NB4 (cell line): ENCODE measurements at places on chromosomes 1 and 21.

DNA sequence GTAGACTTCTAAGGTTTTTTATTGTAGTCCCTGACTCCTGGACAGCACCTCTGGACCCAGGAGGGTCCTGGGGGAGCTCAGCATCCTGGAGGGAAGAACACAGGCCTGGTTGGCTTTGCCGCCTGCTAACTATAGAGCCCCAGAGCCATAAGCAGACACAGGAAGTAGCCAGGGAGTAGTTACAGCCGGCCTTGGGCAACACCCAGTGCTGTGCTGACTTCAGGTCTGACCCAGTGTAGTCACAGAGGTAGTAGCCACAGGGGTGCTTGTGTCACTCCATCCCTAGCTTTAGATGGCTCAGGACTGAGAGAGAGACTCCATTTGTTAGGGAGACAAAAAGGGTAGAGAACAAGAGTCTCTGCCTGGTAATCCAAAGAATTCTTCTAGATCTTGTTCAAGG, 21.9 kb downstream of the MCOLN2 start:
- DNase-seq = no peak

DNA sequence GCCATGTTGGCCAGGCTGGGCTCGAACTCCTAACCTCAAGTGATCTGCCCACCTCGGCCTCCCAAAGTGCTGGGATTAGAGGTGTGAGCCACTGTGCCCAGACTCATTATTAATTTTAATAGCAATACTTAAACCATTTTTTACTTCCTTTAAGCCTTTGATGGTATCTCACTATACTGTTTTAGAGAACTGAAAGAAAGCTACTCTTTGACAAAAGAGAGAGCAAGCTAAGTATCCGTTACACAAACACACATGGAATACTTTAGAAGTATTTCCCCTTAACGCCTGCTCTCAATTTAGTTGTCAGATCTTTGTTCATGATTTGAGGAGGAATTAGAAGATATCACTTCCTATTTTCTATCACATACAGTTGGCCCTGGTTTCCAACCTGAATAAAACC, 189.4 kb downstream of the COP1 start:
- DNase-seq = no peak

DNA sequence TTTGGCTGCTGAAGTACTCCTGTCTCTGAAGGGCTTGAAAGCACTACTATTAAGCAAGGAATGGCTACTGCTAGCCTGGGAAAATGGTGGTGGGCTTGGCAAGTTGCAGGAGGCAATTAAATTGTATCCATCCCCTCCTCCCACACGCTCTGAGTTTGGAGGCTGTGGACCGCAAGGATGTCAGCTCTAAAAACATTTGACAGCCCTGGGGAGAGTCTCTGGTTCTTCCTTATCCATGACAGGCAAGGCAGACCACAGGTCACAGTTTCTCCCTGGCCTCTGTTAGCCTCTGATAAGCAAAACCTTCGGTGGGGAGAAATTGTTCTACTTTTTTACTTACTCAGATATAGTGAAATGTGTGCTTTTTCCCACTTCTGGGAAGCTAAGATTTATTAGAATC, 46.6 kb downstream of the S1PR1 start:
- DNase-seq = no peak

- DNase-seq = no peak
Observed at GRCh38 chr1:1550591-1551432, 10.4 kb upstream of the TMEM240 start.

GRCh38 chr1:224213438-224214119, 30.5 kb downstream of the DEGS1 start:
- DNase-seq = peak; percentile 23

- no peak for DNase-seq
Observed at GRCh38 chr1:4690951-4691675, 36.7 kb downstream of the AJAP1 start.

- DNase-seq = no peak
Observed at GRCh38 chr1:162881590-162881989, 20.6 kb upstream of the CCDC190 start.

DNA sequence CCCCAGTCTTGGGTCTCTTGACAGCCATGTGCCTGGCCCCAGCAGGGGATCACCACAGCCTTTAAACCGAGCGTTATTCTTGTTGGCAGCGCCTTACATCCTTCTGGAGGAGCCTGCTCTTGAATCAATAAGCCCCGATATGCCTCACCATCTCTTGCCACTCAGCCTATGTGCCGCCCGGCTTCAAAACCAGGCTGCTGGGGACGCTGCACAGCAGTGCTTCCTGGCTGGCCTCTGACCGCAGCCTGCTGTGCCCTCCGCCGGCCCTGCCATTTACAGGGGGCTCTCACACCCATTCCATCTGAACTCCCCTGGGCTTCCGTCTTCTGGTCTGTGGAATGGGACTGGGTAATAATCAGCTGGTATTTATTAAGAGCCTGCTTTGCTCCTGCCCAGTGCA, 3.0 kb upstream of the PEX10 start:
- DNase-seq = no peak

- no peak for DNase-seq
Observed at GRCh38 chr21:46004168-46004861, 22.7 kb downstream of the COL6A1 start.

DNA sequence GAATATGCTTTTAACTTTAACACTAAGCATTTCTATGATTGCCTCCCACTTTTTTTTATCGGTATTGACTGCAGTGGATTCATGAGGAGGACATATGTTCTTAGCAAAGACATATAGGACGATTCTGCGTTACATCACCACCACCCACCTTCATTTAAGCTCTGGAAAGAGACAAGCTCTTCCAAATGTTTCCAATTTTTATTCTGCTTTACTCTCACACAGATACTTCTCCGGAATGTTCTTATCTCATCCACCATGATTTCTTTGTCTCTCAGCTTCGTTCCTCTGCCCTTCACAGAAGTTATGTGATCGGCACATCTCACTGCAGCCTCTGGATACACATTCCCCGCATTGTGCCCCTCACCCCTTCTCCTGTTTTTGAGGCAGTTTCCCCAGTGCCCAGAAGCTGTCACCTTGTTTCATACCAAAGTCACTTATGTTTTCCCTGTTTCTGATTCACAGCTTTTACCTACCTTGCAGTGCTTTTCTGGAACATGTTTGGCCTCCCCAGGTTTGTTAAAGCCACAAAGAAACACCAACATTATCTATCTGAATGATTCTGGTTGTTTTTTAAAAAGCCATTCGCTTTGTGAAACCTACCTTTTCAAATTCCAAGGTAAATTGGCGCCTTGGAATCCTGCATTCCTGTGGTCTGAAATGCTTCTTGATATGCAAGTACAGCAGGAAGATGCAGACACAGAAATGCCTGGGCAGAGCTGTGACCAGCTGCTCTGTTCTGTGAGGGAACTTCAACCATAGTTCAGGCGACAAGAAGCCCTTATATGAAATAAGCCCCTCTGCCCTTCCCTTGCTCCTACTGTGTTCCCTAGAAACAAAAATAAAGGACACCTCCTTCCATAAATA, 1020.2 kb downstream of the TTLL7 start:
- DNase-seq = no peak

GRCh38 chr1:208456487-208456886, 212.3 kb upstream of the PLXNA2 start:
- DNase-seq = no peak

GRCh38 chr1:160629286-160630210, 17.3 kb downstream of the SLAMF1 start:
- DNase-seq = no peak

DNA sequence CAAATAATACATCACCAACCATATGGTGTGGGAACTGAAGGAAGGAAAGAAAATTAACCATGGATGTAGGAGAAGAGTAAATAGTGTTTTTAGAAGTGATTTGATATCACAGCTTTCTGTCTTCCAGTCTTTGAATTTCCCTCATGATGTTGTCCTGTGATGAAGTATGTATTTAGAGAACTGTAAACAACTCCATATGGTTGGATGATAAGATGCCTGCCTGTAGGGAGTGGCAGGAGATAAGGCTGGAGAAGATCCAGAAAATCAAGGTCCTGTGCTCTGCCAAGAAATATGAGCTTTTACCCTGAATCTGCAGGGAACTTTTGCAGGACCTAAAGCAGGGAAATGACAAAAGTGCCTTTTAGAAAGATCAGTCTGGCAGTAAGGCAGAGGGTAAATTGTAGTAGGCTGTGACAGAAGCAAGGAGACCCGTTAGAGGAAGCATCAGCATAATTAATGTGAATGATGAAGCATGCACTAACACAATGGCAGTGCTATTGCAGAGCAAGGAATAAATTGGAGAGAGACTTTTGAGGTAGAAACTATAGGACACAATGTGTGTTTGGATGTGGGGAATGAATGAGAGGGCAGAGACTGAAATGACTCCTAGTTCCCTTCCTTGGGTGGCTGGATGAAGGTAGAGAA, 21.9 kb downstream of the CEPT1 start:
- no peak for DNase-seq

- peak; percentile 51 for DNase-seq
Observed at GRCh38 chr21:14259747-14260146, 43.8 kb downstream of the RBM11 start.

DNA sequence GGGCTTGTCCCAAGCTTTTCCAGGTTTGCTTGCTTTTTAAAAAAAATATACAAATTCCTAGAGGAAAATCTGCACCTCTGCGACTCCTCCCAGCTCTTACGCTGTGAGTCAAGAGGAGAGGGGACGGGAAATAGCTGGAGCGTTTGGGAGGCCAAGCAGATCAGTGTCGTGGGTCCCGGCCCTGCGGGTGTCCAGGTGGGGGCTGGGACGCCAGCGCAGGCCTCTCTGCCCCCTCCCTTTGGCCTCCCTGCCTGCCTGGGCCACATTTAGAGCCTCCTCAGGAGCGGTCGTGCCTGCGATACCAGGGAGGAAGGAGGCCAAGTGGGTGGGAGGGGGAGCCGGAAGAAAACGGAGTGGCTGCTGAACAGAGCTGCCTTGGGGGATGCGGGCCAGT, 9.0 kb downstream of the WNT4 start:
- no peak for DNase-seq

DNA sequence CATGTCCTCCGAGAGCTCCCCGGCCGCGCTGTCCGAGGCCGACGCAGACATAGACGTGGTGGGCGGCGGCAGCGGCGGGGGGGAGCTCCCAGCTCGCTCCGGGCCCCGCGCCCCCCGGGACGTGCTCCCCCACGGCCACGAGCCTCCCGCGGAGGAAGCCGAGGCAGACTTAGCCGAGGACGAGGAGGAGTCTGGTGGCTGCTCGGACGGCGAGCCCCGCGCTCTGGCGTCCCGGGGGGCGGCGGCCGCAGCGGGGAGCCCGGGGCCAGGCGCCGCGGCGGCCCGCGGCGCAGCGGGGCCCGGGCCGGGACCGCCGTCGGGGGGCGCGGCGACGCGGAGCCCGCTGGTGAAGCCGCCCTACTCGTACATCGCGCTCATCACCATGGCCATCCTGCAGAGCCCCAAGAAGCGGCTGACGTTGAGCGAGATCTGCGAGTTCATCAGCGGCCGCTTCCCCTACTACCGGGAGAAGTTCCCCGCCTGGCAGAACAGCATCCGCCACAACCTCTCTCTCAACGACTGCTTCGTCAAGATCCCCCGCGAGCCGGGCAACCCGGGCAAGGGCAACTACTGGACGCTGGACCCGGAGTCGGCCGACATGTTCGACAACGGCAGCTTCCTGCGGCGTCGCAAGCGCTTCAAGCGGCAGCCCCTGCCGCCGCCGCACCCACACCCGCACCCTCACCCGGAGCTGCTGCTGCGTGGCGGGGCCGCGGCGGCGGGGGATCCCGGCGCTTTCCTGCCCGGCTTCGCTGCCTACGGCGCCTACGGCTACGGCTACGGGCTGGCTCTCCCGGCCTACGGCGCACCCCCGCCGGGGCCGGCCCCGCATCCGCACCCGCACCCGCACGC, 547 bp downstream of the FOXD2 start:
- DNase-seq = peak; percentile 29

DNA sequence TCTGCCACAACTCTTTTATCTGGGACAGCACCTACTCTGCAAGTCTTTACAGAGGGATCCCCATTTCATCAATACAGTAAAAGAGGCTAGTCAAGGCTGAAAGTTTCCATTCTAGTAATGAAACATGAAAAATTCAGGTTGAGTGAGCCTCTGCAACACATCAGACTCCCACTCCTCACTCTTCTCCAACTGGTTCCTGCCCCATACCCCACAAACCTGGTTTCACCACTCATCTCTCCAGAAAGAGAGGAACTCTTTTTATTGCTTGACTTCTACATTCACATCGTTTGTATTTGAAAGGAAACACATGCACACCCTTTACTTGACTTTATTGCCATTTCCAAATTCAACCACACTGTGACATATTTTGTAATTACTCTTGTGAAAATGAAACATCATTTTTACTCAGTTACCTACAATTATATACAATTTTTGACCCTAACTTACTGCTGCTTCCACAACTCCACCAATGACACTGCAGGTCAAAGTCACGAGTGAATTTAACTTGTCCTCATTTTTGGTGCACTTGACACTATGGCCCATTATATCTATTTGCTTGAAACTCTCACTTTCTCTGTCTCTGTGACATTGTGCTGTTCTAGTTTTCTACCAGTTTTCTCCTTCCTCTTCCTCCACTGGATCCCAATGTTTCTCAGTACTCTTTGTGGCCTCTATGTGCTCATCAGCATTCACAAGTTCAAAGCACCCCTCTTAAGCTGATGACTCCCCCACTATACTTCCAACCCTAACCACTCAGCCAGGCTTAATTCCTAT, 8.0 kb downstream of the STX6 start:
- DNase-seq = no peak

DNA sequence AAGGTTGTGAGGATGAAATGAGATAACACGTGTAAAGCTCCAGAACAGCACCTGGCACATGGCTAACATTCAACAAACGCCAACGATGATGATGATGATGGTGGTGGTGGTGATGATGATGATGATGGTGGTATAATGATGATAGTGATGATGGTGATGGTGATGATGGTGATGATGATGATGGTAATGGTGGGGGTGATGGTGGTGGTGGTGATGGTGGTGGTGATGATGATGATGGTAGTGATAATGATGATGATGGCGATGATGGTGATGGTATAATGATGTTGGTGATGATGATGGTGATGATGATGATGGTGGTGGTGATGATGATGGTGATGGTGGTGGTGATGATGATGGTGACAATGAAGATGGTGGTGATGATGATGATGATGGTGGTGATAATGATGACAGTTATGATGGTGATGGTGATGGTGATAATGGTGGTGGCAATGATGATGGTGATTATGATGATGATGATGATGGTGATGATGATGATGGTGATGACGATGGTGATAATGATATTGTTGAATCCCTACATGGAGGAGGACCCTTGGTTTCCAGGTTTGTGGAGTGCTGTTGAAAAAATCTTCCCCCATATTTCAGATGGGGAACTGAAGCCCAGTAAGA, 54.1 kb downstream of the DMRTA2 start:
- DNase-seq = no peak

- DNase-seq = no peak
Observed at GRCh38 chr1:183651612-183652011, 1.5 kb downstream of the APOBEC4 start.

DNA sequence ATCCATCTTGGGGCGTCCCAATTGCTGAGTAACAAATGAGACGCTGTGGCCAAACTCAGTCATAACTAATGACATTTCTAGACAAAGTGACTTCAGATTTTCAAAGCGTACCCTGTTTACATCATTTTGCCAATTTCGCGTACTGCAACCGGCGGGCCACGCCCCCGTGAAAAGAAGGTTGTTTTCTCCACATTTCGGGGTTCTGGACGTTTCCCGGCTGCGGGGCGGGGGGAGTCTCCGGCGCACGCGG, 282 bp upstream of the SOD1 start:
- DNase-seq = no peak
